ENCODE measurements at places on chromosomes 3 and 15. TPM values are rescaled to one million over a fixed set of nuclear protein-coding genes. Genes with fewer than 3 reads are reported as not detected.

The LEKR1 gene
- total RNA-seq: 1.00 TPM

The SKOR1 gene
- 0.02 TPM for total RNA-seq

The P3H2 gene
- 29.4 TPM for total RNA-seq

The FGF7 gene
- total RNA-seq: not detected

The TLNRD1 gene
- total RNA-seq: 11.0 TPM
